Neural crest cell (in vitro differentiated cells): ENCODE measurements at places on chromosomes 7 and 10. TPM values are rescaled to one million over a fixed set of nuclear protein-coding genes. Genes with fewer than 3 reads are reported as not detected.

DNA sequence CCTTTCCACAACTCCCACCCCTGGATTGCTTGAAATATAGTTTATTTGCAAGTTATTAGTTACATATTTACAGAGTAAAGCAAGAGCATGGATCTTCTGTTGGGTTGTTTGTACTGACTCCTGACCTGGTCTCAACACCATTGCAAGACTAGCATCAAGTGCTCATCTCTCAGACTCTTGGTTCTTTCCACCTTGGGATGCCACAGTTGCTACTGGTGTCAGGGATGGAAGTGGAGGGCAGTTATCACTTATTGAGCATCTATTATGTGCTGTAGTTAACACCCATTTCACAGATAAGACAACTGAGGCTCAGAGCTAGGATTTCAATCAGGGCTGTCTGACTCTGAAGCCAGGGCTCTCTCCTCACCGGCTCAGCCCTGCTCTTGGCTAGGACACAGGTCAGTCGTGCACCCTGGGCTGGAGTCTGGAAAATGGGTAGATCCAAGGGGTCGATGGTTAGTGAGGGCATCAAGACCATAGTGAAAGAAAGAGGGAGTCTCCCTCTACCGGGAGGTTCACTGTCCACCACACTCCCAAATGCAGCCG lies 614 bp upstream of the ADAMTS14 start:
- H3K27me3 ChIP-seq = peaks cover 57% of the 10 kb centered on the region
- no peak overlapping the region for H3K27ac ChIP-seq
- H3K4me3 ChIP-seq = peak overlapping the region; percentile 72
- no peaks in the 10 kb centered on the region for H3K36me3 ChIP-seq
- DNase-seq = no peak

PTF1A gene
- 0.16 TPM in 1 of 2 replicates, not detected in the other for total RNA-seq

- no peak for DNase-seq
- H3K4me3 ChIP-seq = peak overlapping the region; percentile 54
- H3K36me3 ChIP-seq = peaks cover 12% of the 10 kb centered on the region
- H3K27me3 ChIP-seq = no peaks in the 10 kb centered on the region
These were observed 2.9 kb downstream of the ERLIN1 start for GRCh38 chr10:100182908-100183307.

AKR1D1 gene
- total RNA-seq = not detected in 2 replicates

DNAH11 gene
- total RNA-seq = 0.63 and 0.84 TPM in 2 replicates

DNA sequence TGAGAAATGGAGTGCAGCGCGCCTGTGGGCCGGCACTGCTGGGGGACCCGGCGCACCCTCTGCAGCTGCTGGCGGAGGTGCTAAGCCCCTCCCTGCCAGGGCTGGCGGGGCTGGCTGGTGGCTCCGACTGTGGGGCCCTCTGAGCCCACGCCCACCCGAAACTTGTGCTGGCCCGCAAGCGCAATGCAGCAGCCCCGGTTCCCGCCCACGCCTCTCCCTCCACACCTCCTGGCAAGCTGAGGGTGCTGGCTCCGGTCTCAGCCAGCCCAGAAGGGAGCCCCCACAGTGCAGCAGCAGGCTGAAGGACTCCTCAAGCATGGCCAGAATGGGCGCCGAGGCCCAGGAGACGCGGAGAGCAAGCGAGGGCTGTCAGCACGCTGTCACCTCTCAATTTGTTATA lies 1063.0 kb upstream of the AUTS2 start:
- no peaks in the 10 kb centered on the region for H3K27me3 ChIP-seq
- no peaks in the 10 kb centered on the region for H3K36me3 ChIP-seq
- DNase-seq = no peak
- no peaks in the 10 kb centered on the region for H3K4me1 ChIP-seq
- no peak overlapping the region for H3K4me3 ChIP-seq
